ENCODE measurements at places on chromosomes 1 and 21. TPM values are rescaled to one million over a fixed set of nuclear protein-coding genes. Genes with fewer than 3 reads are reported as not detected.

The ATP6V1G3 gene
- polyA plus RNA-seq, result 2.6 TPM

The AK4 gene
- 70.3 TPM for polyA plus RNA-seq

The ABCD3 gene
- polyA plus RNA-seq, result 67.9 TPM

GRCh38 chr1:179228783-179229213 lies 679 bp downstream of the ABL2 start:
- peak; percentile 33 for DNase-seq

DNA sequence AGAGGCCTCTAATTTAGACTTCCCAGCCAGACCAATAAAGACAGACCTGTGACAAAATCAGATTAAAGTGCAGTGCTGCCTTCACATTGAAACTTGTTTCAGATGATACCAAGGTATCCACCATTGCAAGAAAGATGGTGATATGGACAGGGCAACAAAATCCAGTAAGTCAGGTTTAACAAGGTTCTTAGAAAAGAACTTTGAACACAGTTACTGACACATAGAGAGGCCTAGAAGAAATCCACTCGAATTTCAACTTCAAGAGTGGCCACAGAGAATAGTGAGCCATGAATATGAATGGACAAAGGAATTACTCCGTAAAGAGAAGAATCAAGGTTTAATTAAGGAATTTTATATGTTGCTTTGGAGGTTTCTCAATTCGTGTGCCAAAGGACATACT lies 230.4 kb downstream of the KCNT2 start:
- no peak for DNase-seq

DNA sequence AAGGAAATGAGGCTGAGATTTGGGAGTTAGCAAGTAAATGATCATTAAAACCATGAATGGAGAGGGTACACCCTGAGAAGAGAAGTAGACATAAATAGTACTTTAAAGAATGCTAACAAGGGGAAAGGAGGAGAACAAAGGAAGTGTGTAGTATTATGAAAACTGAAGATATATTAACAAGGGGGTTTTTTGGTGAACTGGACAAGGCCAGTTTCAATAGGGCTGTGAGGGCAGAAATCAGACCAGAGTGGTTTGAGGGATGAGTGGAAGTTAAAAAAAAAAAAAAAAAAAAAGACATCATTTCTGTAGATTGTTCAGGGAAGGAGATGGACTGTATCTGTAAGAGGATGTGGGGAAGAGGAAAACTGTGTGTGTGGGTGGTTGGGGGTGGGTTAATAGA lies 137.1 kb downstream of the PLA2G4A start:
- no peak for DNase-seq

The ALPL gene
- polyA plus RNA-seq, result 41.4 TPM

DNA sequence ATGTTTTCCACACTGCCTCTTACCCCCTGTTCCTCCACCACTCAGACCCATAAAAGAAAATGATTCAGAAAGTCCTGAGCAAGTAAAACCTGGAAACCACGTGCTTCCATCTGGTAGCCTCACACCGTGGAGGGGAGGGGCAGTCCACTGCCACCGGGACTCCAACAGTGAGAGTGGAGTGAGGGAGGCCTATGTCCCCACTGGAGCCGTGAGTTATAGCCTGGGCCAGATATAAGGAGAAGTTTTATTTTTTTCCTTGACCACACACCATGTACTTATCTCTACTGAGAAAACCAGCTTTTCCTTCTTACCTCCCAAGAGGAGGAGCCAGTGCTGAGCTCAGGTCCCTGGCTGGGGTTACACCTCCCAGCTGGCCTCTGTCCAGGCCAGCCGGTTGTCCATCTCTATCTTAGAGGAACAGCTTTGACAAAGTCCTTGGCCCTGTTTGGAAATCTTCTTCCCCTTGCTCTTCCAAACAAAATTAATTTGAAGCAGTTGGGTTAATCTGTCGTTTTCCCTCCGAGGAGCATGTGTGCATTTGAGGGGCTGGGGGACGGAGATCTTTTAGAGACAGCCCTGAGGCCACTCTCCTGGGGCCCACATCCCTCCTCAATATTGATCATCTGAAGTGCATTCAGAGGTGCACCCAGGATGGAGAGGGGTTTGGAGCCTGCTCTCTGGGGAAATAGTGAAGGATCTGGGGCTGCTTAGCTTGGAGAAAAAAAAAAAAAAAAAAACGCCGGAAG lies 49.1 kb upstream of the SERBP1 start:
- DNase-seq, result no peak

- DNase-seq, result no peak
Observed at GRCh38 chr21:15333136-15333710, 268.4 kb upstream of the NRIP1 start.

GRCh38 chr21:25895565-25896205 lies 160.9 kb downstream of the GABPA start:
- DNase-seq, result no peak

The APOBEC4 gene
- not detected for polyA plus RNA-seq

The FAM167B gene
- 10.4 TPM for polyA plus RNA-seq

DNA sequence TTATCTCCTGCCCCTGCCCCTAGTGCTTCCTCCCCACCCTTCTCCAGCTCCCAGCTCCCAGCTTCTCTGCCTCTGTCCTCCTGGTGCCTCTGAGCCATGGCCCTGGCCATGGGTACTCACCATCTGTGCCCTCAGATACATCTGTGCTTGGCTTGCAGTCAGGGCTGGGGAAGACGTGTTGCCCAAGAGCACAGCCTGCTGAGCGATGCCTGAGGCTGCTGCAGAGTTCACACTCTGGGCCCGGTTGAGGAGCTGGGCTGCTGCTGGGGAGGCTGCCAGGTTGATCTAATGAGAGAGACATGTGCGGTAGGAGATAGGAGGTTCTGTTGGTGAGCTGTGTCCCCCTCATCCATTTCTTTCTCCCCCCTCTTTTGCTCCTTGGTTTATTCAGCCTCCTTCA lies 49.4 kb upstream of the A3GALT2 start:
- DNase-seq, result no peak

The CELA3B gene
- 0.40 TPM for polyA plus RNA-seq

The ZNF684 gene
- polyA plus RNA-seq, result 8.4 TPM

The NR1I3 gene
- 3.7 TPM for polyA plus RNA-seq

The SPRR2B gene
- not detected for polyA plus RNA-seq

DNA sequence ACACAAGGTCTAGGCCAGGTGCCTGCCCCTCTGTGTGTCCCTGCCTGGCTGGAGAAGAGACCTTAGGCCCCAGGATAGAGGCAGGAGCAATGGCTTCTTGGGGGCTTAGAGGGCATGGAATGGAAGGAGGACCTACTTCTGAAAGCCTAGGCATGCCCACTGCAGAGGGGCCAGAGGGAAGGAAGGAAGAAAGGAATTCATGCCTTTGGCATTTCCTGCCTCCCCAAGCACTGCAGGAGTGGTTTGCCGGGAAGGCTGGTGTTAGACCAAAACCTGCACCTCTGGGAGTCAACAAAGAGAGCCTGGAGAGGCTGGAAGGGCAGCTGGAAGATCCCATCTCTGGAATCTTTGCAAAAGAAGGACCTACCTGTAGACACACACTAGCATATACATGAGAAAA lies 50.7 kb upstream of the KCNE2 start:
- DNase-seq, result no peak

DNA sequence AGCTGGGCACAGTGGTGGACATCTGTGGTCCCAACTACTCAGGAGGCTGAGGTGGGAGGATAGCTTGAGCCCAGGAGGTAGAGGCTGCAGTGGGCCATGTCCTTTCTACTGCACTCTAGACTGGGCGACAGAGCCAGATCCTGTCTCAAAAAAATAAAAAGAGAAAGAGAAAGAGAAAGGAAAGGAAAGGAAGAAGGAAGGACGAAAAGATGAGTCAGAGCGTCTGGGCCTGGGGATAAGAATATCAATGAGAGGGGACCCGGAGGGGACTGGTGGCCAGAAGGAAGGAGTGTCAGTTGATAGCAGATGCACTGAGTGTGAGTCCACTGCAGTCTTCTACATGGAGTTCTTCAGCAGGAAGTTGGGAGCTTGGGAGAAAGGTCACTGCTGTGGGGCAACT lies 75.6 kb downstream of the SYT6 start:
- DNase-seq, result no peak

DNA sequence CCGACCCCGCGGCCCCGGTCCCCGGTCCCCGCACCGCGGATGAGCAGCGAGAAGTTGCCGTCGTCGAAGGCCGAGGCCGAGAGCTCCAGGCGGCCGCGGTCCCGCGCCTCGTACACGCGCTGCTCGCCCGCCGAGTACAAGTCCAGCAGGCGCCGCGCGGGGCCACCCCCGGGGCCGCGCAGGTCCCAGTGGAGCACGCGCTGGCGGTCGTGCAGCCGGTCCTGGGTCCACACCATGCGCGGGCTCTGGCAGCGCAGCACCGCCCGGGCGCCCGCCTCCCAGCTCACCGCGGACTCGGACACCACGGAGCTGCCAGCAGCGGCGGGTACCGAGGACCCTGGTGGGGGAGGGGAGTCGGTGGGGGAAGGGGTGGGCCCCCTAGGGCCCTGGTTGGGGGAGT lies 2.9 kb downstream of the MXRA8 start:
- DNase-seq, result no peak

- DNase-seq, result no peak
Observed at GRCh38 chr1:113255038-113255719, 135.1 kb upstream of the MAGI3 start.

DNA sequence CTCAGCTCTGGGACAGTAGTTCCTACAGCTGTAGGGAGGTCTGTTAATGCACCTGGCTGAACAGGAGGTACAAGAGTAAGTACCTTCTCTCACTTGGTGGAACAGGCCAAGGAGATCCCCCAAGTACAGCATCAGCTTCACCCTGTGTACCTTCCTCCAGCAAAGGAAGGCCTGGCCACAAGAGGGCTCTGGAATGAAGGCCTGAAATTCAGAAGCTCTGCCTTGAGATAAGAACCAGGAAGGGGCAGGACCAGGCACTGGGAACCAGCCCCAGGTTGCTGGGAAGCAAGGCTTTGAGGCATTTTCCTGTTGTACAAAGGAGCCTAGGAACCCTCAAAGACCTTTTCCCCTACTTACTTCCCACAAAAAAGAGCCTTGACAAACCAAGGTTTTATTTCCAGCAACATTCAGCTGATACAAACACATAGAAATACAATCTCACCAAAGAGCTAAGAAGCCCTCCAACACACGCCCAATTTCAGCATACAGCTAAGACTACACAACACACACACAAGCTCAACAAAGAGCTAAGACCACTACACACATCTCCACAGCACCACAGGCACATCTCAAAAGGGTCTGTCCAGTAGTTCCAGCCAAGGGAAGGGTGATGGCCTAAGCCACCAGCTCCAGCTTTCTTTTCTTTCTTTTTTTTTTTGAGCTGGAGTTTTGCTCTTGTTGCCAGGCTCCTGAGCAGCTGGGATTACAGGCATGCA lies 23.5 kb downstream of the F11R start:
- no peak for DNase-seq

The OR2L5 gene
- polyA plus RNA-seq, result not detected

DNA sequence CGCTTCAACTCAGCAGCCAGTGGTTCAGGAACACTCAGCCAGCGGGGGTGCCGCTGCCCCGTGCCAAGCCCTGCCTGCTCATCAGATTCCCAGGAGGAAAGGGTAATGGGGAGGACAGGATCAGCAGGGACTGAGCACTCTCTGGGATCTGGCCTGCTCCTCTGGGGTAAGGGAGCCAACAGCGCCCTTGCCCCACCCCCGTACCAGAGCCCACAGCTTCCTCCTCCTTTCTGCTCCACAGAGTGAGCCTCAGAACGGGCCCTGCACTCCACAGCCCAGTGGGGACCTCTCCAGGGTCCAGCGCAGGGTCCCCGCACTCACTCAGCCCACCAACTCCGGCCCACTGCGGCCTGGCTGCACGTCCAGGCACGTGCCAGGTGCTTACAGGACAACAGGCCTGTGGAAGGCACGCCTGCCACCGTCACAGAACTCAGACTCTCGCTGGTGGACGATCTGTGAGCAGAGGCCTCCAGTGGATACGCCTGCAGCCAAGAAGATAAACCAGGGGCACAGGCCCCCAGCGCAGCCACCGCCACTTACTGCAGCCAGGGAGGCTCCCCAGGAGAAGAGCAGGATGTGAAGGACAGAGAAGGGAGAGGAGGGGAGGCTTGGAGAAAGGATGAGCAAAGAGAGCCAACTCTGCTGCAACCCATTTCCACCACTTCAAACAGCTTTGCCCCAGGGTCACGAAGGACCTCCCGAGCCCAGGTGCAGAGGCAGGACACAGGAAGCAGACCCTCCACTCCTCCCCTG lies 2.1 kb downstream of the MEGF6 start:
- no peak for DNase-seq

- DNase-seq, result no peak
Observed at GRCh38 chr1:109714661-109715372, 2.8 kb downstream of the GSTM5 start.

DNA sequence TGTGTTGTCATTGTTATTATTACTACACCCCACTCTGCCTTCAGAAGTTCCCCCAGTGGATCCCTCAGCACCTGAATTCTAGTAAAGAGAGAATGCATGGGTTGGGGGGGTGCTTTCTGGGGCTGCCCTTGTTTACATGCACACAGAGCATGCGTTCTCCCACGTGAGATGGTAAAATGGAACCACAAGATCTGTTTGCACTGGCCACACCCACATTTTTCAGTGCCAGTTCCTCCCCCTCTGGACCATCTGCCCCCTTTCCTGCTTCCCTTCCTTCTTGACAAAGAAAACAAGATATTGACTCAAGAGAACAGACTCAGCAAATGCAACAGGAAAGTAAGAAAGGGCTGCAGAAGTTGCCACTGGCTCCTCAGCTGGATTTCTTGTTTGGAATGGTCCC lies 8.9 kb downstream of the SLC6A17 start:
- DNase-seq, result no peak

- DNase-seq, result no peak
Observed at GRCh38 chr1:109214695-109215623, 1.2 kb downstream of the SARS1 start.

DNA sequence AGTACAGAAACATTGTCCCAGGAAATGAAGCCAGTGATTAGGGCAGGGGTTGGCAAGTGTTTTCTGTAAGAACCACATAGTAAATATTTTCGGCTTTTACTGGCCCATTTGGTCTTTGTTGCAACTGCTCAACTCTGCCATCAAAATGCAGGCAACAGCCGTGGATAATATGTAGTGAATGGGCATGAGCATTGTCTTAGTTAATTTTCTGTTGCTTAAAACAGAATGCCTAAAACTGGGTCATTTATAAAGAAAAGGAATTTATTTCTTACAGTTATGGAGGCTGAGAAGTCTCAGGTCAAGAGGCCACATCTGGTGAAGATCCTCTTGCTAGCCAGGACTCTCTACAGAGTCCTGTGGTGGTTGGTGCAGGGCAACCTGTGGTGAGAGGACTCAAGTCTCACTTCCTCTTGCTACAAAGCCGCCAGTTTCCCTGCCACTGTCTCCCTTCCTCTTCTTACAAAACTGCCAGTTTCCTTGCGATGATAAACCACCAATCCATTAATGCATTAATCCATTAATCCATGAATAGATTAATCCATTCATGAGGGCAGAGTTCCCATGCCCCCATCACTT lies 166.4 kb downstream of the PSMG1 start:
- no peak for DNase-seq

- peak; percentile 49 for DNase-seq
Observed at GRCh38 chr1:51535006-51535592, 16.0 kb upstream of the EPS15 start.

The CRB1 gene
- polyA plus RNA-seq, result 2.4 TPM

- no peak for DNase-seq
Observed at GRCh38 chr1:153544453-153545066, 1.0 kb downstream of the S100A4 start.

DNA sequence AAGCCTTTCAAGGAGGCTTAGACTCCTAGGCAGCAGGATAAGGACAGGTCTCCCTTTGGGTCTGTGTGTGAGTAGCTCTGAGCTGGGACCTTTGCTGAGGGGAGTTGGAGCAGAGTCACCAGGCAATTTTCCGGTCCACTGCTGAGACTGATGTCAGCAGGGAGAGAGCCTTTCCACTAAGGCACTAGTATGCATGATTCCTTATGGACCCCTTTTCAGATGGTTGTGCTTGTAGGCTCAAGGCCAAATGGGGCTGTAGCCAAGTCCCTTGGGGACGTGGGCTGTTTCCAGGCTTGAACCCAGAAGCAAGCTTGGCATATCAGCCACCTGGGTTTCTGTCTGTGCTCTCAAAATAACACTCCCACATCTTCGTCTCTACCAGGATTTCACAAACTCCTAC lies 73.0 kb downstream of the CCDC18 start:
- no peak for DNase-seq
